ENCODE measurements at places on chromosomes 12 and 14. TPM values are rescaled to one million over a fixed set of nuclear protein-coding genes. Genes with fewer than 3 reads are reported as not detected.

Gene HECTD4
- total RNA-seq, result 54.8 TPM

Gene CIDEB
- total RNA-seq, result 16.4 TPM

Gene PPP1CC
- 97.8 TPM for total RNA-seq

Gene SLCO1B1
- total RNA-seq, result not detected

Gene CLEC2A
- not detected for total RNA-seq

Gene CLEC6A
- 3.4 TPM for total RNA-seq

Gene POTEG
- not detected for total RNA-seq

Gene AMHR2
- 1.2 TPM for total RNA-seq

Gene SMIM41
- 4.3 TPM for total RNA-seq

Gene RNF31
- total RNA-seq, result 67.3 TPM

Gene C1R
- 373 TPM for total RNA-seq

Gene RIN3
- 70.6 TPM for total RNA-seq

Gene SIX1
- 2.3 TPM for total RNA-seq

Gene NTN4
- 140 TPM for total RNA-seq

Gene AICDA
- total RNA-seq, result 0.77 TPM

Gene OVCH1
- 3.2 TPM for total RNA-seq

Gene HOXC12
- not detected for total RNA-seq
